ENCODE measurements at places on chromosomes 6 and 20.

- peak; percentile 70 for DNase-seq
Observed at GRCh38 chr6:3228046-3228671, 706 bp upstream of the TUBB2B start.

GRCh38 chr20:62321521-62321948, 18.7 kb downstream of the ADRM1 start:
- DNase-seq = no peak

GRCh38 chr6:131758920-131759319, 48.1 kb upstream of the CTAGE9 start:
- DNase-seq = no peak

DNA sequence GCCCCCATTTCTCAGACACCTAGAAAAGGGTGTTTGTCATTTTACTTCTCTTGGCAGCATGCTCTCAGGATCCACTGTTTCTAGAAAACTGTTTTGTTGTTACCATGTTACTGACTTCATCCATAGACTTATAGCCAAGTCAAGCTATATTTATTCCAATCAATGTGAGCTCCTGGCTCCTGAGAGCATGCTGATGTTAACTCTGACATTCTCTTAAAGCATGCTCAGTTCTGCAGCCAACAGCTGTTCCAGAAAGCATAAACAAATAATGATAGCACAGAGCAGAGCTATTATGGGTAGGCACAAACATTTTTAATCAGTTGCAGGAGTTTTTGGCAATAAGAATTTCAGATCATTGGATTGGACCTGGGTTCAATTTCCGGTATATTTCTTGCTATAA, 92.4 kb upstream of the CEP85L start:
- no peak for DNase-seq

GRCh38 chr6:7203939-7204338, 96.2 kb downstream of the RREB1 start:
- no peak for DNase-seq

GRCh38 chr20:48275286-48276020, 490.2 kb upstream of the SULF2 start:
- no peak for DNase-seq

DNA sequence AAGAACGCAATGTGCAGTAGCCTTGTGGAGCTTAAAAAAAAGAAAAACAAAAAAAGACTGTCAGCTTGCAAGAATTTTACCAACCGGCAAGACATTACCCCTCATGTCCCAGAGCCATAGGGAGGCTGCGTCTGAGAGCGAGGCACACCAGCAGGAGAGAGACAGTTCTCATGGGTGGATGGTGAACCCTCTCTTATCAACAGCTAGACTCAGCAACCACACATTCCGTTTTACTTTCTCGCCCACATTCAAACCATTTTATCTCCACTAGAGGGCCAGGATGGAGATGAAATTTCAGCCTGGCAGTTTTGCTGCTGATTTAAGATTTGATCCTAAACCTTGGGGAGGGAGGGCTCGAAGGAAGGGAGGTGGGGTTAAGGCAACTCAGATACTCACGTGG, 247.0 kb downstream of the ATXN1 start:
- no peak for DNase-seq

DNA sequence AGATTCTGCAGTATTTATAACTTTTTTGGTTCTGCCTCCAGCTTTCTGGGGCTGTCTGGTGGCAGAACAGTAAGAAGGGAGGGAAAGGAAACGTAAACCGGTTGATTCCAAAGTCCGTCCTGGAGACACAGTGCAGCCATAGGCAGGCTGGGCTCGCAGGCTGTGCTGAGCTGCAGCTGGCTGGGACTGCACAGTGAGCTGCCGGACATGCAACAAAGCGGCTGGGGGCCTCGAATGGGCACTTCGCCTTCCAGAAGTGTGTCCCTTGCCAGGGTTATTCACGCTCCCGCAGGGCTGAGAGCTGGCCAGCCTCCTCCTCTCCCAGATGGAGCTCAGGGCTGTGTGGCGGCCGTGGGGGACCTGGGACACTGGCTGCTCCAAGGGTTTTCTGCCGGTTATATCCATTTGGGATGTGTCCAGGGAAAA, 78.1 kb upstream of the CD93 start:
- DNase-seq = no peak

GRCh38 chr6:145531822-145532221, 203.5 kb downstream of the EPM2A start:
- no peak for DNase-seq
